NCI-H526 (cell line): ENCODE measurements at places on chromosomes 6 and 20.
A peak's percentile ranks its signal among the peaks of the same experiment; 100 is the strongest.

GRCh38 chr6:52009466-52010140 lies 77.8 kb downstream of the PKHD1 start:
- no peak for DNase-seq

GRCh38 chr6:1312203-1312472 lies 240 bp downstream of the FOXQ1 start:
- peak; percentile 36 for DNase-seq

- DNase-seq: no peak
Measured at GRCh38 chr6:18488526-18489270, 101.5 kb downstream of the RNF144B start.

GRCh38 chr6:45956663-45957062 lies 59.0 kb downstream of the CLIC5 start:
- no peak for DNase-seq

- no peak for DNase-seq
Measured at GRCh38 chr6:19714434-19715166, 122.6 kb upstream of the ID4 start.

- DNase-seq: peak; percentile 76
Measured at GRCh38 chr20:652615-653109, 338 bp downstream of the SRXN1 start.

DNA sequence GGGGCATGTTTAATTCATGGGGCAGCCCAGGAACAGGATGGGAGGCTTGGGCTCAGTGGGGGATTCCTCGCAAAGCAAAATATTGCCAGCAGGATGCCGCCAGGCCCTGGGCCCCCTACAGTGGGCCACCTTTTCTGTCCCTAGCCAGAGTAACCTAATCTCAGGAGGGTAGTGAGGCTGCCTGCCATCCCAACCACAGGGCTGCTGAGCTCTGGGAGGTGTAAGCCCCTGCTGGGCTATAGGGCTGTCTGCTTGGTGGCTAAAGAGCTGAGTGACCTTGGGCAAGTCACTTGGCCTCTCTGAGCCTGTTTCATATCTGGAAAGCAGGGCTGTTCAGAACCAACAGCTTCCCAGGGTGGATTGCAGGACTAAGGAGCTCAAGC lies 35.7 kb upstream of the CDH22 start:
- DNase-seq: no peak

DNA sequence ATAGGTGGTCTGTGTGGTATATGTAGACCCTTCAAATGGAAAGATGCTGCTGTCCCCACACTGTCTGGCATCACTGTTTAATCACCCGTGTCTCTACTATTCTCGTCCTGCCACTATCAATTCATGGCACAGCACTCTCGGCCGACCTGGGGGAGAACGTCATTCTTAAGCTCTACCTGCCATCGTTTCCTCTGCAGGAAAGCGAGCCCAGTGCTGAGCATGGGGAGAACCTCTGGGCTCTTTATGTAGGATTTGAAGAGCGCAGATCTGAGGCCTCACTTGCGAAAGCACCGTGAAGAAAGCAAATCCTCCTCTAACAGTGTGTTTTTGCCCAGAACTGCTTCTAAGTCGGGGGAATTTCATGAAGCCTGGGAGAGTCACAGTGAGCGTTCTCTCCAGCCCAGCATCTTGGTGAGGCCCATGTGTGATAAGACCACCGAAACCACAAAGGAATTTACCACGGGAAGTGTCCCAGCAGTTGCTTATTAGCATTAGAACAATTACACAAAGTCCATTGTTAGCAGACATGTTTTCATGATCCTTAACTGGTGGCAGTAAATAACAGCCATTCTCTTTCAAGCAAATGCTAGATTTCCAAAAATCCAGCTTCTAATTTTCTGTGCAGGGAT lies 124.3 kb downstream of the SCML4 start:
- DNase-seq: no peak

- no peak for DNase-seq
Measured at GRCh38 chr20:4369798-4370124, 351.9 kb upstream of the PRND start.

- DNase-seq: peak; percentile 39
Measured at GRCh38 chr6:45513213-45513618, 135.5 kb upstream of the SUPT3H start.

DNA sequence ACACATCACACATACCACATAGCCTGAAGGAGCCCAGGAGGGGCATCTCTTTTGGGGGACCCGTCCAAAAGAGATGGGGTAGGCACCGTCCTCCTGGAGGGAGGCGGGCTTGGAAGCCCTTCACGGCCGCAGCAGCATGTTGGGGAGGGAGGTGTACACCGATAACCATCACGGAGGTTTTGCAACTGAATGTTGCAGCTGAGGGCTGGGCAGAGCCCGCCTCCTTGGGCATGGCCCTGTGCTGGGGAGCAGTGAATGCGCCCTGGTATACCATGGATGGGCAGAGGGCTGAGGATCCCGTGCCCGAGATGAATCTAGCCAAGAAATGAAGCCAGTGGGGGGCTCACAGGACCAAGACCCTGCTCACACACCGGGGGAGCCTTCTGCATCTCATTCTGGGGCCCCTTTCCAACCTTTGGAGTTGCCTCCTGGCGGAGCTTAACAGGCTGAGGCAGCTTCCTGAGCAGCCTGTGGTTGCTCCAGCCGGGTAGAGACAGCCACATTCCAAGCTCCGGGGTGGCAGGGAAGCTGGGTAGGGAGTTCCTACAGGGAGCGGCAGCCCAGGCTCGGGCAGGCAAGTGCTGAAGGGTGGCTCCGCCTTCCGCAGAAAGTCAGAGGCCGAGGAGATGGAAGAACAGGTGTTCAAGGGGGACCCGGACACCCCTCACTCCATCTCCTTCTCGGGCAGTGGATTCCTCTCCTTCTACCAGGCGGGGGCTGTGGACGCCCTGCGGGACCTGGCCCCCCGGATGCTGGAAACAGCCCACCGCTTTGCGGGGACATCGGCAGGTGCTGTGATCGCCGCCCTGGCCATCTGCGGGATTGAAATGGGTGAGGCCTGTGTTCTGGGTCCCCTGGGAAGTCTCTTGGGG lies at the start of gene PNPLA1:
PNPLA1 (plus strand) TSS at position 227 of the 872 bp plus-strand sequence; CDS start at position 627, 400 bp downstream.
- DNase-seq: no peak

DNA sequence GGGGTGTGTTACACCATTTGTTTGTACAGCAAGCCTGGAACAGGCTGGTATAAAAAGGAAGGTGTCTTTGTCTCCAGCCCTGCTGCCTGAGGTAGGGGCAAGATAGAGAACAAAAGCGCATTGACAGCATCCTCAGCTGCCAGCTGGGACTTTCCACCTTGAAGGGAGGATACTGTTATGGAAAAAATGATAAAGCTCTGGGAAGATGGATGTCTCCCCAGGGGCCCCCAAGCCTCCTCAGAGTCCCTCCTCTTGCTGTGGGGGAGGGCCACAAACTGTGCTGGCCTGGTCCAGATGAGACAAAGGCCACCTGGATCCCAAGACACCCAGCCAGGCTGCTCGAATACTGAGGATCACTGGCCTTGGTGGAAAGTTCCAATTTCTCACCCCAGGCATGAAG lies 13.0 kb downstream of the REM1 start:
- peak; percentile 59 for DNase-seq

GRCh38 chr6:81166770-81167169 lies 585.7 kb downstream of the TENT5A start:
- no peak for DNase-seq

- DNase-seq: no peak
Measured at GRCh38 chr6:153312634-153313033, 181.6 kb upstream of the RGS17 start.

GRCh38 chr6:64214373-64214772 lies 578.8 kb downstream of the PHF3 start:
- DNase-seq: no peak

DNA sequence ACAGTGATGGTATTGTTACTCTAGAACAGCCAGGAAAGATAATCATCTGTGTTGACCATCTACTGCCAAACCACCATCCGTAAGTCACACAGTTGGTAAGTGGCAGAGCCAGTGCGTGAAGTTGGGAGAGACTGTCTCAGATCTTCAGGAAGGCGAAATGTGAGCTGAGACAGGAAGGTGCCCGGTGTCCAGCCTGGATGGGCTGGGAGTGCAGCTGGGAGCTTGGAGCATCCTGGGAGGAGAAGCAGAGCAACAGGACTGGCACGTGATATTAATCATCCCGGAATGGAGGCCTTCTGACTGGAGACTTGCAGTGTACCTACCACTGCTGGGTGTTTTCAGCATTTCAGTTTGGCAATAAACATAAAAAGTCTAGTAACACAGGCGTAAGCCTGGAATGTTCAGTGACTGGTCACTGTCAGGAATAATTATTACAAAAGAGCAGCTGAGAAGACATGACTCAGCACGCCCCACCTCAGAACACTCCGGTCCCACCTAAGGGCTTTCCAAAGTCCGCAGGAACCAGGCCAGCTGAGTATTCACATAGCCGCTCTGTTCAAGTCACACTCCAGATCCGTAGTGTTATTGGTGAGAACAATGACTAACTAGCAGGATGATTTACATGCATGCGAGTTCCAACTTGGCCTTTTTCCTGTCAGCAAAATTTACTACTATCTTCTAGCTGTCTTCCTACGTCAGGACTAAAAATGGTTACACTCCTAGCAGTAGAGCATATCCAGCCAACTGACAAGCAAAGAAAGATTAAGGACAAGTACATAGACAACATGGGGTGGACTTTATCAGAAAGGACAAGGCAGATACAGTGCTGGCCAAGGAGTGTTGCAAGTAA lies 45.1 kb upstream of the PNRC1 start:
- peak; percentile 69 for DNase-seq

DNA sequence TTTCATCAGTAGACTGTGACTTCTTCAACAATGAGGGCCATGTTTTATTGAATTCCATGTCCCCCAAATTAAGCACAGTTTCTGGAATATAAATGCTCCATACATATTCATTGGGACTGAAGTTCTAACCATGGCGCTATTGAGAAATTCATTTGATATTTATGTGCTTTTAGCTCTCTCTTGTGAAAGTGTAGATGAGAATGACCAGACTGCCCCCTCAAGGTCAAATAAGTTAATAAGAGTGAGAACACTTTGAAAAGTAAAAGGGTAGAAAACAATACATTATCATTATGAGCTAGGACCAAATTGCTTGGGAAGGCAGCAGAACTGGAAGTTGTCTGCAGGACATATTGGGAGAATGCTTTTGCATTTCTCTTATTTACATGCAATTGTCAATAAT lies 597.9 kb downstream of the EPM2A start:
- peak; percentile 18 for DNase-seq

- DNase-seq: no peak
Measured at GRCh38 chr6:98526465-98526864, 307.9 kb upstream of the POU3F2 start.

GRCh38 chr6:140779991-140780596 lies 1352.6 kb upstream of the GJE1 start:
- DNase-seq: no peak

DNA sequence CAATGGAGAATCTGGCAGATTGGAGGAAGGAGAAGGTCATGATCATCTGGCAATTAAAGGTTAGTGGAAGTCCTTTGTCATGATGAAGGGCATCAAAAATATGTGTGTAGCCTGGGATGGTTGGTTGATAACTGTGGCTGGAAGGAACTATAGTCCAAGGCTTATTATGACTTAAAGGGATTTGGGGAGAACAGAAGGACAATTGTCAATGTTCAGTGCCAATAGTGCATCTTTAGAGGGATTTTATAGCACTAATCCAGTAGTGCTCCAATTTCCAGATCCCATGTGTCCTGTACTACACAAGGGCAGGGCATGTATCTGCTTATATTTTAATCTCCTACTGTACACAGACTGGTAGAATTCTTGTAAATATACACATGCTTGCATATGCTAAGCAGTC lies 5.0 kb upstream of the ZBTB24 start:
- DNase-seq: no peak
